ENCODE measurements at places on chromosomes 1 and 21. TPM values are rescaled to one million over a fixed set of nuclear protein-coding genes. Genes with fewer than 3 reads are reported as not detected.

DNA sequence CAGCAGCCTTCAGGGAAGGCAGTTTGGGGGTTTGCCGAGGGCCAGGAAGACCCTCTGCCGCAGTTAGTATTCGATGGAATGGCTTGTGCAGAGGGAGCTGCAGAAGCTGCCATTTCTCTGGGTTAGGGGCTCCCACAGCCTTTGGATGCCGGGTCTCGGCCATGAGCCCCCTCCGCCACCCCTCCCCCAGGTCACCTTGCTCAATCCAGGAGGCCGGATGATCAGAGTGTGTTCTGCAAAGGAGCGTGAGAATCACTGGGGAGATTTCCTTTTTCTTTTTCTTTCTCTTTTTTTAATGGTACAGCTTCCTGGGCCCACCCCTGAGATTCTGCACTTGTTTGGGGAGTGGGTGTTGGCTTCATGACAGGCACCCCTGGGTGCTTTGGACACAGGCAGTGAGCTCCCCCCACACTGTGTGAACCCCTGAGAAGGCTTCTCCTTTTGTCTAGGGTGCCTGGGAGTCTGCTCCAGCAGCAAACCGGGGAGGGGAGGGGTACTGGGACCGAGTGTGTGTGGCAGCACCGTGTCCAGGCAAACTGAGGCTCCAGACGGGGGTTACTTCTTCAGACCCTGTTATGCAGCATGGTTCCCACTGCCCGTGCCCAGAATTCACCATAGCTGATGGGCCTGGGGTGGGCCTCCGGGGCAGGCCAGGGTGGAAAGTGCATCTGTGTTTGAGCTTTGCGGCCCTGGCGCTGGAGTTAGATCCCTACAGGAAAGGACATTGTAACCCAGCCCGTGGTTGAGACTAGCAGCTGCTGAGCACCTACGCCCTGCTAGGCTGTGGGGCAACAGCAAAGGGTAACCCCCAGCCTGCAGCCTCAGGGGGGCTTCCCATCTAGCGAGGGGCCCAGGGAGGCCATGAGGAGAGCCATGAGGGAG is 18.5 kb downstream of the TNFRSF1B start:
- no peak for DNase-seq

- no peak for DNase-seq
These were observed 99.8 kb downstream of the MRPL39 start for GRCh38 chr21:25507522-25507921.

- DNase-seq = no peak
These were observed 16.7 kb downstream of the FRRS1 start for GRCh38 chr1:99749504-99750347.

DNA sequence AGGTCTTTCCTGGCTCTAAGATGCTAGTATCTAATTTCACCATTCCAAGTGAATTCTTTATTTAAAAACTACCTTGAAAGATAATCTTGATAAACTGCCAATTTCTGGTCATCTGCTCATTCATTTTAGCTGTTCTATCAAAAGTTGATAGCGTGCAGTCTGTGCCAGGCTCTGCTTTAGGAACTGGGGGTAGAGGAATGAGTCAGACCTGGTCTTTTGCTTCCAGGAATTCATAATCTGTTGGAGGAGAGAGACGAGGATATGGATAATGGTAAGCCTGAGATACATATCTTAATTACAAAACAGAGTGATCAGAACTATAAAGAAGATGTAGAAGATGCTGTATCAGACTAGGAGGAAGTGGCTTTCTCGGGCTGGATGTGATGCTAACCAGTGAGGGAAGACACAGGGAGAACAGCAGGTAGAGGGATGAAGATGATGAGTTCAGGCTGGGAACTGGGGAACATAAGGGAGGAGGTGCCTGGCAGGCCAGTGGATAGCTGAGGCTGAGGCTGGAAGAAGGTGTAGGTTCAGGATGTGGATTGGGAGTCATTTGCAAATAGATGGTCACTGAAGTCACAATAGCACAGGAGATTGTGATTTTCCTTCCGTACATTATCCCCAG is 12.3 kb upstream of the PHC2 start:
- DNase-seq = no peak

- DNase-seq = no peak
These were observed 17.9 kb downstream of the SIM2 start for GRCh38 chr21:36716836-36717235.

GRCh38 chr21:40842197-40842552 is 4.8 kb downstream of the DSCAM start:
- DNase-seq = no peak

- no peak for DNase-seq
These were observed 172.2 kb upstream of the UBE2U start for GRCh38 chr1:64031236-64031635.

DNA sequence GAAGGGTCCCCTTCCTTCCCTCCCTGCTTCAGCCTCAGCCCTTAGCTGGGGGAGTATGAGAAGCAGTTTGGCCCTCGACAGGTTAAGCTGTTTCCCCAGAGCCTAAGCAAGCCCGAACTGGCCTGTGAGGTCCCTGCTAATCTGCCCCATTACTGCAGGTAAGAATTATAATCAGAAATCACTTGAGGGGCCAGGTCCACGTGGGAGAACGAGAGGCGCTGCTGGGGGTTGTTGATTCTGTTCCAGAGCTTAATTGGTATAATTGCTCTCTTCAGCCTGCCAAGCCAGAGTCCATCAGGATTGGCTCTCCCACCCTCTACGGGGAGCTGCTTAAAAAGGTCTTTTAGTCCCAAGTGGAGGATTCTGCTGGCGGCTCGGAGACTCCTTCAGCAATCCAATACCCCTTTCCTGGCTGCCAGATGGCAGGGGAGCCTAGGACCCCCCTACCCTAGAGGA is 70.8 kb downstream of the UBE2T start:
- DNase-seq = no peak

GRCh38 chr1:231357187-231357772 is 19.2 kb downstream of the SPRTN start:
- DNase-seq = no peak

DNA sequence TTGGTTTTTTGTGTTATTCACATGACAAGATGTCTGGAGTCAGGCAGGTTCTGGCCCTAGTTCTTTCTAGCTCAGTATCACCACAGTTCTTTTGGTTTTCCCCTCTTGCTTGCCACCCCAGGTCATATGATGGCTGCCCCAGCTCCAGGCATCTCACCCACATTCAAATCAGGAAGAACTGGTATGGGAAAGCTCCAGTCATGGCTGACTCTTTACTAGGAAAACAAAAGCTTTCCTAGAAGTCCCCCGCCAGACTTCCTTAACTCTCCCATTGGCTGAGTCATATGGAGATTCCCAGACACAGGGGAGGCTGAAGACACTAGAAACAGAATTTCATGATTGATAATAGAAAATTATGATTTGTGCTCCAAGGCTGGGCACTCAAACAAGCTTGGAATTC is 22.1 kb upstream of the EYA3 start:
- no peak for DNase-seq

- no peak for DNase-seq
These were observed 79.1 kb upstream of the GPR88 start for GRCh38 chr1:100458661-100459357.

Gene CLIC6
- 8.7 TPM for total RNA-seq

All from tibial nerve (tissue), 4 donors.